ENCODE measurements at places on chromosomes 5 and 9. TPM values are rescaled to one million over a fixed set of nuclear protein-coding genes. Genes with fewer than 3 reads are reported as not detected.

Gene DNAI1
- total RNA-seq: not detected

Gene CTSL
- 67.6 TPM for total RNA-seq

Gene DCTN4
- 39.9 TPM for total RNA-seq

Gene LCN9
- not detected for total RNA-seq

Gene GALNT10
- total RNA-seq: 3.4 TPM

Gene TLX3
- total RNA-seq: 0.24 TPM

Gene SH3RF2
- 10.9 TPM for total RNA-seq

Gene ESM1
- total RNA-seq: not detected

Gene SLIT3
- total RNA-seq: 1.3 TPM

Gene SIT1
- not detected for total RNA-seq

Gene DOCK8
- 0.24 TPM for total RNA-seq

Gene SLC6A19
- not detected for total RNA-seq

Gene LCN15
- not detected for total RNA-seq

Gene PCDHGA3
- under 0.01 TPM for total RNA-seq

Gene CCL19
- not detected for total RNA-seq

Gene SNCAIP
- total RNA-seq: not detected

Gene ANXA1
- 1,943 TPM for total RNA-seq

Gene ST6GALNAC6
- 23.0 TPM for total RNA-seq

Gene TSLP
- total RNA-seq: 0.85 TPM

Gene GNAQ
- 23.9 TPM for total RNA-seq

Gene SPINK9
- total RNA-seq: not detected

Gene COL15A1
- not detected for total RNA-seq

Gene SPINK7
- 4.3 TPM for total RNA-seq

Gene NPR3
- total RNA-seq: 2.9 TPM

Gene ZNF483
- total RNA-seq: 1.4 TPM

Gene MYMK
- not detected for total RNA-seq

Gene ENTPD8
- total RNA-seq: 0.24 TPM

Gene BHMT2
- not detected for total RNA-seq

Gene PCDHGC4
- 0.48 TPM for total RNA-seq

Gene PROB1
- 0.72 TPM for total RNA-seq

Gene SLCO4C1
- total RNA-seq: 0.21 TPM

Gene TNIP1
- total RNA-seq: 73.5 TPM

Gene GALNT12
- total RNA-seq: 3.6 TPM

Data from tracheal epithelial cell (primary cell).